Tibial nerve (tissue), 4 donors: ENCODE measurements at places on chromosomes 5 and 9. TPM values are rescaled to one million over a fixed set of nuclear protein-coding genes. Genes with fewer than 3 reads are reported as not detected.

GLDC gene
- total RNA-seq = 54.1 TPM

PCDHB15 gene
- total RNA-seq = 6.5 TPM

GRIN3A gene
- total RNA-seq = 0.39 TPM

SLC6A7 gene
- total RNA-seq = not detected

PCAT7 gene
- not detected for total RNA-seq

- DNase-seq = no peak
Observed at GRCh38 chr5:175772747-175773533, 98.4 kb upstream of the CPLX2 start.

DNA sequence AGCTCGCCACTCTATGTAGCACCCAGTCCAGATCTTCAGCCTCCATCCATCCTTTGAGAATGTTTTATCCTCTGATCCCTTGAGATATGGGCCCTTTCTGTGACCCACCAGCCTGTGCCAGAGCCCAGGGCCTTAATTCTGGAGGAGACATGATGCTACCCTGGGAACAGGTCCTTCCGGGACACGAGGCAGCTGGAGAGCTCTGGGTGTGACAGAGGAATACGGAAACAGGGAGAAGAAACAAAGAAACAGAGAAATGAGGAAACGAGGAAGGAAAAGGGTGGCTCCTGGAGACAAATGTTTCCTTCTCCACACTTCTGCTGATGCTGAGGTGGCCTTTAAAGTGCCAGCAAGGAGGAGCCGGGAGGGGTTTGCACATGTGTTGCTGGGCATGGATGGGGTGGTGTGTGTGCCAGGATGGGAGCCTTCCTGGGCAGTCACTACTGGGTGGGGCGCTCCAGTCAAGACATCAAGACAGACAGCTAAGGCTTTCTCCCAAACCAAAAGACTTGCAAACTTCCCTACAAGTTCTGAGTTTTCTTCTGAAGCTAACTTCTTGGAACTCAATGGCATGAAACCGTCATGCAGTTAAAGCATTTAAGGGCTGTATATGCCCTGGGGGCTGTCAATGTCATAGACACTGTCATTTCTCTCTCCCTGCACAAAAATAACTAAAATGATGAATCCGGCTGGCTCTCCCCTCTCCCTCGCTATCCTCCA, 22.8 kb upstream of the MARCHF6 start:
- DNase-seq = no peak

DNA sequence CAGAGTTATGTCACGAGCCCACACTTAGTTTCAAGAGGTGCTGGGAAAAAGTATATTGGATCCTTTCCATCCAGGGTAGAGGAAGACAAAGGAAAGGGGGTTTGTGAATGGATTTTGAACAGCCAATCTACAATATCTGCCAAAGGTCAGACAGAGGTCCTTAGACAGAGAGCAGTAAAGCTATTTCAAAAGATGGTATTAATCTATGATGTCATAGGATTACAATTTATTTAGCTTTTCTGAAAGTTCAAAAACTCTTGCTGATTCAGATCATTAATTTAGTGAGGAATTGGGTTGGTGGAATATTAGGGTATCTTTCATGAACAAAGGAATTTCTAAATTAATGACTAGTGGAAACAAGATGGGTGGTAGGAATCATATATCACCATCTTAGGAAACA, 126.9 kb downstream of the NTRK2 start:
- DNase-seq = no peak

DNA sequence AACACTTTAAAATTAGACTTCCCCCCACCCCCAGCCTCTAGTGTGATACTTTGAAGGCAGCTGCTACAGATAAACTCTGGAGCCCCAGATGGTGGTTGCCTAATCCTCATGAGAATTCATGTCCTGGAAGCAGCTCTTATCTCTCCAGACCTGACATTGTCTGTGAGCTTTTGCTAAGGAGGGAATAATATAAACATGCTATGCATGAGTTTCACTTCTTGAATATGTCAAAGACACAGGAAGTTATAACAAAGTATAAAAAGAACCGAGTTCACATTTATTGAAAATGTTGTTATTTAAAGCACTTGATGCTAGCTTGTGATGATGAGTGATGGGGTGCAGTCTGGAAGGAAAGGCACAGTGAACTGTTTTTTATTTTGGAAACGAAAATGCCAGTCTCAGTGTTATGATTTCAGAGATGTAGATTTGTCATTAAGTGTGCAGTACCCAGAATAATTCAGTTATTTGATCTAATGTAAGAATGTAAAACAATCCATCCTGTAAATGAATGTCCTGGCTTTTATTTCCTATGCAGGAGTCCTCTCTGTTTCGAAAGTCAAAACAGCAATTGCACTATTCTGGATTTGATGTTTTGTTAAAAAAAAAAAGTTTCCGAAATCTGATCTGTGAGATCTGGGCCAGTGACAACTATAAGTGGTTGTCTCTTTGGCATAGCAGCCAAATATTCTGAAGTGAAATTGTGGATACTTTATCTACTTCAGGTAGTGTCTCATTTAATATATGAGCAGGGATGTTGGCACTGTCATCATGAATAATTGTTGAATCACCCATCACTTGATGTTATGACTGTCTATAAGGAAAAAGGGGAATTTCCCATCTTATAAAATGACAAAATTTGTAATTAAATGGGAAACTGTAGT, 77.0 kb downstream of the ZCCHC7 start:
- no peak for DNase-seq

DNA sequence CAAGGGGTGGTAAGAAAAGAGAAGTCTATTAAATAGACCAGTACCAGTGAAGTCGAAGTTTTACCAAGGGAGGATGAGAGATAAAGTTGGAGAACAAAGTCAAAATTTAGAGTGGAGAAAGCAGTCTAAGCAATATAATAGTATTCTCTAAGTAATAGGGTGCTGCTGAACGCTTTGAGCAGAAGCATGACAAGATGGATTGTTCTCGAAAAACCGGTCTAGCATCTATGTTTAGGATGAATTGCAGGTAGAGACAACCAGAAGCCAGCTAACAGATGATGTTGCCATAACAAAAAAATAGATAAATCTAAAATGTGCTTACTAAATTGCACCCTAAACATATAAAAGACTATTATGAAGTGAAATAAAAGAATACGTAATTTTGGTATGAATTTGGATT, 237.0 kb downstream of the PRELID2 start:
- DNase-seq = no peak

DNA sequence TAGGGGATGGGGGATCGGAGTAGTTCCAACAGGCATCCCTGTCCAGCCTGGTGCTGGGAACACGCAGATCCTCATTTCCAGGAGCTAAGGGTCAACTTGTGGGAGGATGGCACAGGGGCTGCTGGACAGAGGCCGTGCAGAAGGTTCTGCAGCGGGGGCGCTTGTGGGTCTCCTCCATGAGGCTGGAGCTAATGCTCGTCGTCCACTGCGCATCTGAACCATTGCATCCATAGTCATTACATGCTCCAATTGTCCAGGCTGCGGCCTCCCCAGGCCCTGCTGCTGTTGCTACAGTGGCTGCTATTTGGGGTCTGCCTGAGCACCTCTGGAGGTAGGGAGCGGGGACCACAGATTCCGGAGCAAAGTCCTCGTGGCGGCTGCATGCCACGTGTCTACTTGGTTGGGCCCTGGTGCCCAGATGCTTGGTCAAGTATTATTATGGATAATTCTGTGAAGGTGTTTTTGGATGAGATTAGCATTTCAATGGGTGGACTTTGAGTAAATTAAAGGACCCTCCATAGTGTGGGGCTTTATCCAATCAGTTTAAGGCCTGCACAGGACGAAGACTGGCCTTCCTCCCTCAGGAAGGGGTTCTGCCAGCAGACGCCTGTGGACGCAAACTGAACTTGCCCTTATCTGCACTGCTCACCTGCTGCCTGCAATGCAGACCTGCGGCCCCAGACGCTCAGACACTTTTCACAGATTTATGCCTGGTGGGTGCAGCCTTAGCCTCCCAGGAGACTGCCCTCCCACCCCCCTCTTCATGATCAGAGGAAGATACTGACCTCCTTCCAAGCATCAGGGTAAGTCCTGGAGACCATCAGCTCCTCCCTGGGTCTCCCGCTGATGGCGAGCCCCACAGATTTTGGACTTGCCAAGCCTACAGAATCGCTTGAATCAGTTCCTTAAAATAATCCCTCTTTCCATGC, 127.5 kb upstream of the IRX4 start:
- no peak for DNase-seq

DNA sequence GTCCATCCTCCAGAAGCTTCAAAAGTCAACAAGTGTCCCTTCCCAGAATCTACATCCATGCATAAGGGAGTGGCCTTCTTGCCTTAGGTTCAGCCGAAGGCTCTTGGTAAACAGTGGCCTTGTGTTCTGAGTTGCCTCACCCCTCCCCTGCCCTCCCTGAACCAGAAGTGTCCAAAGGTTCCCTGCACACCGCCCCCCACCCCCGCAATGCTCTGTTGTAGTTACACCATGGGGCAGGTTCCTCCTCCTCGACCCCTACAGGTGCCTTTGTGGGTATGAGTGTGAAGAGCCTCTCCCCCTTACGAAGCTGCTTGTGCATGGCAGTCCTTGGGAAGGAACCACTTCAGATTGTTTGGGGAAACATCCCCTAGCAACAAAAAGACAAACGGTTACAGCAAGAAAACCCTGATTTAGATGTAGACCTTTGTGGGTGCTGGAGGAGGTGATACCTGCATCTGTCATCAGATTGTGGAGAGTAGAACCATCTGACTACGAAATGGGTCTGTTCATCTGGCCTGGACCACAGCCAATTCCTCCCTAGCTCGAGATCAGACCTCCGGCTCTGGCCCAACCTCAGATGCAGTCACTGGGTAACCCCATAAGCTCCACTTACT, 7.1 kb downstream of the SPACA9 start:
- DNase-seq = no peak

DNA sequence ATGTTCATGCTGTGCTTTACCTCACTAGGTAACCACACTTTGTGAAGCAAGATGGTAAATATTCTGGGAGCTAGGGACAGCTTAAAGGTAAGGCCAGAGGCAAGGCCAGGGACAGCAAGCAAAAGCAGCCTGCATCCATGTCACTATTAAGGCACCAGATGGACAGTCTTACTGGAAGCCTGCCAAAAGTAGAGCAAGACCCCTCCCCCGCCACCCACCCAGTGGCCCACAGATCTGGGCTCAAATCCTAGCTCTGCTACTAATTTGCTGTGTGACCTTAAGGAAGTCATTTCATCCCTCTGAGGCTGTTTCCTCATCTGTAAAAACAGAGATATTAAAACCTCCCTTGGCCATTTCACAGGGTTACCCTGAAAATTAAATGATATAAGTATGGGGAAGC, 13.2 kb upstream of the ERMP1 start:
- no peak for DNase-seq

DNA sequence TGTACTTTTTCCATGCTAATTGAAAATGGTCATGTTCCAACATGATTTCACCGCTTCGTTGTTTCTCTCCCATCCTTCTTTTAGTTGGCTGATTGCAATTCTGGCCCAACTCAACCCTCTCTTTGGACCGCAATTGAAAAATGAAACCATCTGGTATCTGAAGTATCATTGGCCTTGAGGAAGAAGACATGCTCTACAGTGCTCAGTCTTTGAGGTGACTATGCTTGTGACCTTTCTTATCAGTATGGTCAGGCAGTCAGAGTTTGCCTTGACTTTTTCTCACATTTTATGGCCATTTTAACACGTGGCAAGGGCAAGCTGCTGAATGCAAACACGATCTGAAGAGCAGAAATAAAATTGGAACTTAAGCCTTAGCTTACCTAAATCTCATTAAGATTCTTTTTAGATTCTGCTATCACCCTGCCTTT, 36.0 kb upstream of the CREBRF start:
- no peak for DNase-seq

GRCh38 chr5:153222936-153223335, 267.5 kb upstream of the GRIA1 start:
- no peak for DNase-seq

- DNase-seq = no peak
Observed at GRCh38 chr9:22240619-22241018, 206.0 kb upstream of the DMRTA1 start.

GRCh38 chr5:52627740-52628139, 160.0 kb upstream of the ITGA1 start:
- no peak for DNase-seq

- no peak for DNase-seq
Observed at GRCh38 chr5:115962565-115963402, 509 bp downstream of the LVRN start.

DNA sequence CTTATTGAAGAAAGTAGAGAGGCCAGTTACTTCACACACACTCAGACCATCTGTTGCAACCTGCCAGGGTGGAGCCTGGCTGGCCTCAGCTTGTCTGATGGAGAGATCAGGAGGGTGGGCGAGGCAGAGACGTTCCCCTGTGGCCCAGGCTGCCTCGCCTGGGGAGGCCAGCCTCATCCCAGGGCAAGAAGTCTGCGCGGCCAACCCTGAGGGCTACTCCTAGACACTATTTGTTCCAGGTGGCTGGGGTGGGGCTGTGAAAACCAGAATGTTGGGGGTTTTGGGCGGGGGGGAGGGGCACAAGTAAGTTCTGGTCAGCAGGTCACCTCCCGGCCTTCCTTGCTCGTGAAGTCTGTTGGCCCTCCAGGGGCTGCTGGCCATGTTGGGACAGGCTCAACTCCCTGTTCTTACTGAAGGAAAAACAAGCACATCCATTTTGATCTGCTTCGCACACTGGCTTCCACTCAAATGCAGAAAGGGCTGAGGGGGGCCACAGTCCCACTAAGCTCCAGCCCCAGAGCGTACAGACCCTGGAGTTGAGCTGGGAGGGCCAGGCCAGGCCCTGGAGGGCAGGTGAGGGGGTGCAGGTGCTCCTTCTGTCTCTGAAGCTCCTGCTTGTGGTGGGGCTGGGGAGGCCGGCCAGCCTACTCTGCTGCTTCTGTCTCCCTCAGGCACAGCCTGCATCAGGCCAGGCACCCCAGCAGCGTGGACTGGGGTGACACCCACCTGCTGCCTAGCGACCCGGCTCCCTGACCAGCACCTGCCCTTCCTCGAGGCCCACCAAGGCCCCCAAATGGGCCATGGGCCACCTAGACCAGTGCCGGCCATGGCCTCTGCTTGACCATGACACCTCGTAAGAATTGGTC, 46.6 kb downstream of the SECISBP2 start:
- no peak for DNase-seq

DNA sequence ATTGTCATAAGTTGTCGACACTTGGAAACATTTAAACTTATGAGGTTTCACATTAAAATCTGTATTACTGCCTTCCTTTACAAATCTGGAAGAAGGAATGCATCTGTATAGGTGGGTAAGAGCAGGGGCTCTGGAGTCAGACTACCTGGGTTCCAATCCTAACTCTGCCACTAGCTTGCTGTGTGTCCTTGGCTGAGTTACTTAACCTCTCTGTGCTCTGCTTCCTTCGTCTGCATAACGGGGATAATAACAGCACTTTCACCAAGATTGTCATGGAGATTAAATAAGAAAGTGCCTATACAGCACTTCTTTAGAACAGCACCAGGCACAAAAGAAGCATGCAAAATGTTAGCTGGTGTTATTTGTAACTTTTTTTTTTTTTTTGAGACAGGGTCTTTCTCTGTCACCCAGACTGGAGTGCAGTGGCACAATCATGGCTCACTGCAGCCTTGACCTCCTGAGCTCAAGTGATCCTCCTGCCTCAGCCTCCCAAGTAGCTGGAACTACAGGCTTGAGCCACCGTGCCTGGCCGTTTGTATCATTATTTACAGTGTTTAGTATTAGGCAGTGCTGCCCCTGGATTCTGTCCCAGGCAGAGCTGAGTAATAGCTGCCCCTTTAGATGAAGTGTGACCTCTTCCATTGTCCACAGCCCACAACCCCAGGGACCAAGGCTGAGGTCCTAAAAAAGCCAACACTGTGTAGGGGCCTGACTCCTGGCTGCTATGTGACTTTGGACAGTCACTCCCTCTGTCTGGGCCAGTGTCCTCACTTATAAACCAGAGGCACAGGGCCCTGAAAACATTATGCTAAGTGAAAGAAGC, 25.4 kb upstream of the TTLL11 start:
- no peak for DNase-seq

GRCh38 chr5:166276006-166276405, 2015.4 kb upstream of the WWC1 start:
- DNase-seq = no peak
